ENCODE measurements at places on chromosomes 13 and 19.

- no peak for DNase-seq
Observed at GRCh38 chr19:47663435-47663910, 49.7 kb upstream of the EHD2 start.

GRCh38 chr19:50325310-50326100 is 3.7 kb downstream of the KCNC3 start:
- peak; percentile 59 for DNase-seq

DNA sequence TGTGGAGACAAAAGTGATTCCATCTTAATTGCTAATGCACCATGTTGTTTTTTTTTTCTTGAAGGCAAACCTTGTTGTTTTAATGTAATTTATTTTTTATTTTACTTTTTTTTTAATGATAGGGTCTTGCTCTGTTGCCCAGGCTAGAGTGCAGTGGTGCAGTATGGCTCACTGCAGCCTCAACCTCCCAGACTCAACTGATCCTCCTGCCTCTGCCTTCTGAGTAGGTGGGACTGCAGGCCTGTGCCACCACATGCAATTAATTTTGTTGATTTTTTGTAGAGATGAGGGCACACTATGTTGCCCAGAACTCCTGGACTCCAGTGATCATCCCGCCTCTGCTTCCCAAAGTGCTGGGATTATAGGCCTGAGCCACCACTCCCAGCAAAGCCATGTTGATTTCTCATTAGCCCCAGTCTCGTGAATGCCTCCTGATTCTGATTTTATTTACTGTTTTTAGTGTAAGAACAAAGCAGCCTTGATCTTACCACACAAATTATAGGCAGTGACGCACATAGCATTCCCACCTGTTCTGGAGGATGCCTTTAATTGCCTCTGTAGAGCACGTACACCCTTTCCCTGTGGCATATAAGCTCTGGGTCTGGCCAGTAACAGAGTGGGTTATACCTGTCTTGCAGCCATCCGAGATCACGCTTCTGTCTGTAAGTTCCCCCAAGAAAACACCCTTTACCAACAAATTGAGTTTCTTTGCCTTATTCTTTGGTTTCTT is 150.4 kb downstream of the GGACT start:
- DNase-seq: no peak

- DNase-seq: no peak
Observed at GRCh38 chr19:40640744-40641143, 39.6 kb downstream of the LTBP4 start.

GRCh38 chr13:47484548-47484947 is 516.5 kb downstream of the SUCLA2 start:
- no peak for DNase-seq

DNA sequence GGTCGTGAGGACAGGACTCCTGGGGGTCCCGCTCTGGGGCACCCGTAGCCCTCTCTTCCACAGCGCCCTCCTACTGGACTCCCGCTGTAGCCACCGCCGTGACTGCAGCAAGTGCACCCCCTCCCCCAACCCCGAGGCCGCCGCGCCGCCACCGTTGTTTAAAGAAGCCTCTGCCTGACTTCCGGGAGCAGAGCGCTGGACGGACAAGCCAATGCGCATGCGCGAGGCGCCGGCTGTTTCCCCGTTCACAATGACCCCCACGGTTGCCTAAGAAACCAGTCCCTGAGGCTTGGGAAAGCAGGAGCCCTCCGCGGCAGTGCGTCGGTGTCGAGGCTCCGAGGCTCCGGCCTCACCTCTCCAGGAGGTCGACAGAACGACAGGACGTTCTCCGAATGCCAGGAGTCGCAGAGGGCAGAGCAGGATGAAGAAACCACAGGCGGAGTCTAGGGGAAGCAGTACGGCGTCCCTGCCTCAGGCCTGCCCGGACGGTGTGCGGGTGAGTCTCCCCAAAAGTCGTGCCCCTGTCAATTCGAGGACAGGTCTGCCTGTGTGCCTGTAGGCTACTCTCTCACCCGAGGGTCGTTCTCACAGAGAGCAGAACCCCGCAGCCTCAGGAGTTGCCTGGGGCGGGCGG is 70.5 kb upstream of the ZNF420 start:
- DNase-seq: peak; percentile 13

- no peak for DNase-seq
Observed at GRCh38 chr19:33595783-33596182, 26.0 kb upstream of the CHST8 start.

- DNase-seq: no peak
Observed at GRCh38 chr19:17872251-17873001, 681 bp downstream of the SLC5A5 start.

DNA sequence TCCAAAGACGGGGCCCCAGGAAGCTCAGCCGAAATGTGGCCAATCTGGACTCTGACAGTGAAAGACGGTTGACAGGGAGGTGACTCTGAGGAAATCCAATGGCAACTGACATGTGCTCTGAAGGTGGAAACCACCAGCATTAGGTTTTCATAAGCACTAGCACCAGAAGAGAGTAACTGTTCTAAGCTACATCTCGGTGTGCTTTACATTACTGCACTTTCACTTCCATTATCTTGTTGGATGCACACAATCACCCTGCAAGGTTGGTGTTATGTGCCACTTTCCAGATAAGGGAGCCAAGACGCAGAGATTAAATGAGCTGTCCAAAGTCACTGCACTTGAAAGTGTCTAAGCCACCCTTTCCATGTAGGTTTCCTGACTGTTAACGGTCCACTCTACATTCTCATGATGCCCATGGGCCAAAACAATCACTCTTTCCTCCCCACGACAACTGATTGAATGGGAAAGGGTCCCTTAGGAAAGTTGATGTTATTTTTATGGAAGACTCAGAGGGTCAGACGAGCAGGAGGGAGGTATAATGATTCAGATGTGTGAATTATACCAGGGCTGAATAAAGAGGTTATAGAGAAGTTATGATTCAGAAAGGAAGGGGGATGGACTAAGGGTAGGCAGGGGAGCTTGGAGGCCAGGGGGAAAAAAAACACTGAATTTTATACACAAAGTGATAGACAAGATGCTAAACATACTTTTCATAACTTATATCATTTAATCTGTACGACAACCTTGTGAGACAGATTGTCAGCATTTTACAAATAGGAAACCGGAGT is 52.8 kb downstream of the RUBCNL start:
- DNase-seq: no peak

DNA sequence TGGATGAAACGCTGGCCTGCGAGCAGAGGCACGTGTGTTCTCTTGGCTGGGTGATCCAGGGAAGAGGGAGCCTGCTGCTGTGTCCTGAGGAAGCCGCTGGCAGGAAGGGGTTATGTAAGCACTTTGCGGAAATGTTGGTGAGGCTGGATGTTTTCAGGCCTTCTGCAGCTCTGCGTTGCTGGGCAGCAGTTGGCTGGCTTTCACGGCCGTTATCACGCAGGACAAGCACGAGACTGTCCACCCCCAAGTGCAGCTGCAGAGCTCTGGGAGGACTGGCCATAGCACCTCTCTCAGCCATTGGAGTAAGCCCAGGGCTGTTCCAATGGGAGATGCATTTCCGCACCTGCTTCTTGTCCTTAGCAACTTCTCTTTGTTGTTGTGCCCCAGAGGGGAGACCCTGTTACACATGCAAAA is 146.9 kb upstream of the SOX21 start:
- DNase-seq: no peak

- DNase-seq: no peak
Observed at GRCh38 chr13:81089371-81090157, 748.6 kb upstream of the SPRY2 start.

GRCh38 chr13:103568314-103568713 is 502.1 kb upstream of the SLC10A2 start:
- no peak for DNase-seq

GRCh38 chr13:44425815-44426078 is 52.1 kb downstream of the SERP2 start:
- DNase-seq: no peak

GRCh38 chr19:4521888-4522242 is 3.6 kb upstream of the PLIN4 start:
- no peak for DNase-seq

GRCh38 chr19:47274891-47275761 is 441 bp downstream of the INAFM1 start:
- DNase-seq: no peak

DNA sequence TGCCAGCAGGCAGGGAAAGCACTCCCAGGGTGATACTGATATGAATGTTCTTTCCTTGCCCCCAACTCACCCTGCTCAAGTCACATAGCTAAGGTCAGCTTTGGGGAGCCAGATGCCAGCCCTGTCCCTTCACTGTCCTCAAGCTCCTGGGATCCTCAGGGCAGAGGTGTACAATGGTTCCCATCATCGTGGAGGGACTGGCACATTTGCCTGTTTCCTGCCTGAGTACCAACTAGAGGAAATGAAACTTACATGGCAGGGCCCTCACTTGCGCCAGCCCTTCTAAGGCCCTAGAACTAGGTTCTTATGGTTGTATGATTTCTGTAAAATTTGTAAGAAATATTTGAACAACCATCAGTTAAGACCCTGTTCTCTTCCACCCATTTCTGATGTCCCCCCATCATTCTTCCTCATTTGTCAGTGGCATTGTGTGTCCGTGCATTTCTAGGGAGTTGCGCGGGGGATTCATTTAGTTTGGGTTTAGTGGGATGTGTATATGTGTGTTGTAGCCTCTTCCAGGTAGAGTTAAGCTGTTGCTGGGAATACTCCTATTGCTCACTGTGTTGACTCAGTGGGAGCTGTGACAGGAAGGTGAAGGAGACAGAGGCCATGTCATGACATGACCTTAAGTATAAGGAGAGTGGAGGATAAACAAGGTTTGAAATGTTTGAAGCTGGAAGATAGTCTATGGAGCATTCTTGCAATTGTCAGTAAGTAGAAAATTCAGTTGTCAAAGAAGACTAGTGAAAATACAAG is 41.3 kb upstream of the RCBTB2 start:
- DNase-seq: no peak

DNA sequence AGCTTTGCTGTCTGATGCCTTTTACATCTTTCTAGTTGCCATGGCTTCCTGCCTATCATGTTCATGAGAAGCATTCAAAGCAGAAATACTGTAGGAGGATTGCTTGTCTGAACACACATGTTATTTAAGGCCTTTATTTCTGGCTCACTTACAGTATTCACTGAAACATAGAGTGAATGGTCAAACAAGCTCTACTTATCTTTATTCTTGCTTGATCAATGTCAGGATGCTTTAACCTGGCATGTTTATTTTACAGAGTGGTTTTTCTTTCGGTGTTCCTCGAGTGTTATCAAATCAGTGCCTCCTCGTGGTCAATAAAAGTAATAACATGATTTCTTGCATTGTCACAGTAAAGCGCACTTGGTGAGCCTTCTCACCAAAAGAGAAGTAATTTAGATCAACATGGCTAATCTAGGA is 73.5 kb upstream of the PCDH17 start:
- no peak for DNase-seq
